ENCODE measurements at places on chromosomes 7 and 10. TPM values are rescaled to one million over a fixed set of nuclear protein-coding genes. Genes with fewer than 3 reads are reported as not detected.

CLRN3 gene
- polyA plus RNA-seq, result not detected

ZNF800 gene
- polyA plus RNA-seq, result 15.4 TPM

PDE6C gene
- not detected for polyA plus RNA-seq

BPGM gene
- 21.0 TPM for polyA plus RNA-seq

PAX4 gene
- polyA plus RNA-seq, result not detected

C7orf57 gene
- not detected for polyA plus RNA-seq

LRIT1 gene
- not detected for polyA plus RNA-seq

Measured in adrenal gland (tissue), 19 donors.